CD4-positive, alpha-beta T cell treated with Interleukin-17A for 1 hour (primary cell): ENCODE measurements at places on chromosomes 3 and 15.

DNA sequence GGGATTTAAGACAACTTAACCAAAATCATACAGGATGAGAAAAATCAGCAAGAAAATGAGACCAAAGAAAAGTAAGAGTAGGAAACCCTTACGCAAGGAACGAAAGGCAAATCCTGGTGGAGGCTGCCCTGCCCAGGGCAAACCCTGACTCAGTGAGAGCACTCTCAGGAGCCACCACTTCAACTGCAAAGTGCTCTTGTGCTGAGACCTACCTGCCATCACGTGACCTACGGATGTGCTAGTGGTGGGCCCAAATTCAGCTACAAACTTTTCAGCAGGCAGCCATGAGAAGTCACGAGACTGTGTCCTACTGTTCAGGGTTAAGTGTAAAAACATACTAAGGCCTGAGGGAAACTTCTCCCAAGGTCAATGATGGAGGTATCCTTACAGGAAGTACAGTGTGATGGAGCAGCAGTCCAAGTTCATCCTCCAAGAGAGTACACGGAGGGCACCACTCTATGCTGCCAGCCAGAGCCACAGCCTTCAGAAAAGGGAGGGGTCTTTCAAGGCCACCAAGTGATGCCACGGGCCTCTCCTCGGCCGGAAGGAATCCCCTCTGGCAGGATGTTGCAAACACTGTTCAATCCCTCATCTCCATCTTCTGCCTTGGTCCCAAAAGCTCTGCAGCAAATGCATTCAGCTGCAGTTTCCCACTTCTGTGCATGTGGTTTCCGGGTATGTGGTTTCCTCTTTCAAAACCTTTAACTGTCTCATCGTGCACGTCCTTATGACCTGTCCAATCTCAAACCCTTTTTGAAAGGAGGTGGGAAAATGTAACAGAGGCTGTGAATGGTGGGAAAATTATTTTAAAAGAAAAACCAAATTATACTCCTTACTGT lies 9.5 kb downstream of the CHSY1 start:
- DNase-seq: peak; percentile 86

DNA sequence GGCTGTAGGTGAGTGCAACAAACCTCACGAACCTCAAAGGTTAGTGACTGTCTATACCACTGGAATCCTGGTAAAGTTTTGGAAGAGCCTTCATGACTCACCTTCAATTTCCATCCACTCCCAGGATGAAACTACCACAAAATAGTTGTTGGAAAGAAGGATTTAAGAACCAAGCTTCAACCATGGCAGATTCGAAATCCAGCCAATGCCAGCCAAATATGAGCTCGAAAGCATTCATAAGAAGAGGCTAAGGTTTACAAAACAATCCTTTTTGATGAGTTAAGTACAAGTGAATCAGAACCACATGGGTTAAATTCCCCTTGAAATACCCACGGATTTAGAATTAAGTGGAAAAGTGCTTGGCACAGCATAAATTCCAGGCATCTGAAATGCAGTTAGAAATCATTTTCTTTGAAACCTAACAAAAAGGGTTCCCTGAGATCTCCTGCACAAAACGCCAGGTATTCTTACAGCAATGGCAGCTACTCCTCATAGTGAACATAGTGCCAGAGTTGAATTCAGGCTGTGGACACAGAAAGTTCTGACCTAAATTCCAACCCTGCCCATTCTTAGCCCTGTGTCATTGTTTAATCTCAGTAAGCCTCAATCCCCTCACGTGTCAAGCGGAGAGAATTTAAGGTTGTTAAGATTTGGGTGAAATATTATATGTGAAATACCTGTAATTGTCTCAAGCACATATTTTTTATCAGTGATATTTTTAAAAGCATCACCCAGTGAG lies 89.2 kb downstream of the FBN1 start:
- no peak for DNase-seq

- no peak for DNase-seq
Observed at GRCh38 chr15:99764522-99764921, 31.3 kb upstream of the LYSMD4 start.

DNA sequence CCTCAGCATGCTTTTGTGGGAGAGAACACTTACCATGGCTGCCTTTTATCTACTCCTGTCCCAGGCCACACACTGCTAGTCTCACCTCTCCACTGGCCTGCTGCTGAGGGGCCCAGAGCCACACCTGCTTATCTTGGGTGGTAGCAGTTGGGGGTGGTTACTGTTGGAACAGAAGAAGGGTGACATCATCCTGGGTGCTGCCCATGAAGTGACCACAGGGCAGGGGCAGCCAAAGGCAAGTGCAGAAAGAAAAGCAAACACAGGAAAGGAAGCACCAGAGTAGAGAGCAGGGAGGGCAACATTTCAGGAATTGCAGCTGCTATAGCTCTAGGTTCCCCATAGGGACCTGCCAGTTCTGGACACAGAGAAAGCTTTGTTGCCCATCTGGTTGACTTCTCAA lies 345.2 kb downstream of the VPS13C start:
- DNase-seq: no peak

DNA sequence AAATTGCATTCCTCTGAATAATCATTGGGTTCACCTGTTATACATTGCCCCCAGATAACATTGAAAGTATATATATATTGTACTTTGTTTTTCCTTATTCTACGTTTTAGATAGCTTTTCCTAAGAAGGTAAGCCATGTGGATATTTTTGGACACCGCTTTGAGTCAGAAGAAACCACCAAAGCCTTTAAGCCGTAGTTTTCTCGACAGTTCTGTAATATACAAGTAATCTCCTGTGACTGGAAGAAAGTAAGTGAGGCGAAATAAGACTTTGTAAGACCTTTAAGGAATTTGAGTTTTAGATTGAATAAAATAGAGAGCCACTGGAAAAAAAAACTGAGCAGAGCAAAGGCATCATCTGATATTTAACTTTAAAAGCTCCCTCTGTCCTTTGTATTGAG lies 1092.0 kb downstream of the DIPK2A start:
- no peak for DNase-seq
